ENCODE measurements at places on chromosomes 4 and X.

DNA sequence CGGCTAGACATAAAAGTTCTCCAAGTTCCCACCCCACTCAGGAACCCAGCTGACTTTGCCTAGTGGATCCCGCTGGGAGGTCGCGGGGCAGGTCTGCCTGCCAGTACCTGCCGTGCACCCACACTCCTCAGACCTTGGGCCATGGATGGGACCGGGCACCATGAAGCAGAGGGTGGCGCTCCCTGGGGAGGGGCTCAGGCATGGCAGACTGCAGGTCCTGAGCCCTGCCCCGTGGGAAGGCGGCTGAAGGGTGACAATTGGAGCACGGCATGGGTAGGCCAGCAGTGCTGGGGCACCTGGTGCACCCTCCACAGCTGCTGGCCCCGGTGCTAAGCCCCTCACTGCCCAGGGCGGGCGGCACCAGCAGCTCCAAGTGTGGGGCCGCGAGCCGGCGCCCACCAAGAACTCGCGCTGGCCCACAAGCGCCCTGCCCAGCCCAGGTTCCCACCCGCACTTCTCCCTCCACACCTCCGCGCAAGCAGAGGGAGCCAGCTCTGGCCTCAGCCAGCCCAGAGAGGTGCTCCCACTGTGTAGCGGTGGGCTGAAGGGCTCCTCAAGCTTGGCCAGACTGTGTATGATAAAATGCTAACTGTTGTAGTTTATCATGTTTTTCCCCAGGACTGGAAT is 63.1 kb downstream of the UGT2A2 start:
- no peak for DNase-seq

GRCh38 chr4:187826725-187827124 is 168.8 kb upstream of the ZFP42 start:
- DNase-seq = no peak

GRCh38 chr4:148782284-148782683 is 340.1 kb upstream of the NR3C2 start:
- no peak for DNase-seq

- no peak for DNase-seq
These were observed 53.0 kb upstream of the DAPP1 start for GRCh38 chr4:99763635-99764101.

GRCh38 chrX:31212856-31213748 is 141.3 kb upstream of the FTHL17 start:
- no peak for DNase-seq

- no peak for DNase-seq
These were observed 37.0 kb upstream of the CWH43 start for GRCh38 chr4:48949086-48949485.

DNA sequence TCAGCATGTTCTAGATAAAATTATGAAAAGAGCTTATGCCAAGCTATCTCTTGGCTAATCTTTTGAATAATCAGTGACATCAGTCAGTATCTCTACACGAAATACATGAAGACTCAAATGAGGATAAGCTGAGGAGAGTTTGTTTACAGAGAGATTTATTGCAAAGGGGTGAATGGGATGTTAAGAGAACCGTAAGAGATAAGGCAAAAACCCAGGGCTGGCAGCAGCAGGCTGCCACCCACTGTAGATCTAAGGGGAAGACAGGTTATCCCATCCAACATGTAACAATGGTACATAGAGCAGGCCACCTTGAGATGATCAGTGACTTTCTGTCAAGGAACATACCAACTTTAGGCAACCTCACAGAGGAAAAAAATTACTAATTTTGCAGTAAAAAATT is 432.1 kb upstream of the NR3C2 start:
- no peak for DNase-seq

DNA sequence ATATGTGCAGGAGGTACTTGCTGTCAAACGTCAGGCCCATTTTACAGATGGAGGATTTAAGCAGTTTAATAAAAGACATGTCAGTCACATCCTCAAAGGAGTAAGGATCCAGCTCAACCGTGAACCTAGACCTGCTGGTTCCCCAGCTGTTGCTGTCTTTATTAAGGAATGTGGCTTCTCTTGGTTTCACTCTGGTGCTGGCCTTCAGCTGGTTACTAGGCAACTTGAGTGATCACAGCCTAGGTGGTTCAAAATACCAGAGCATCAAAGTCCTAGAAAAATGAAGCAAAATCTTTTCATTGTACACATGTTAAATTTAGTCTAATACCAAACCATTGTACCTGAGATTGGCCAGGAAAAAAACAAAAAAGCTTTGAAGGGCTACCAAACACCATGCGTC is 32.7 kb upstream of the GLRA2 start:
- DNase-seq = peak; percentile 1

- DNase-seq = no peak
These were observed 42.7 kb upstream of the RASSF6 start for GRCh38 chr4:73662709-73663546.

DNA sequence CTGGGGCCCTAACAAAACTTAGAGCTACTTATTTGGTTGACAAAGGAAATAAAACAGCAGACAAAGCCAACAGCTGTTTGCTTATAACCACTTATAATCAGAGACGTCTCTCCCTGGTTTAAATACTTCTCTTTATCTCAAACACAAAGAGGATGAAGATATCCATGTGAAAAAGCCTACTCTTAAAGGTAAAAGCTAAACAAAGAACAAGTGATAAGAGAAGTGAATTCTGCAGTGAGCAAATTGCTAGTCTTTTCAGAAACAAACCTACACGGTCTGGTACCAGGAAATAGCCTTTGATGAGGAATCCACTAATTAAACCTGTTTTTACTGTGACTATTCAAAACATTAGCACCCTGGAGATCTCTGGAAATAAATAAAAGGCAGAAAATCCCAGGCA is 46.7 kb downstream of the GRIA3 start:
- no peak for DNase-seq

Data from CD4-positive, alpha-beta T cell treated with Interleukin-15 for 4 hours (primary cell).